Stimulated activated CD8-positive, alpha-beta memory T cell treated with anti-CD3 and anti-CD28 coated beads, Interleukin-12 subunit alpha, Interleukin-12 subunit beta, amount 100 ng/mL, for 4 hours (primary cell): ENCODE measurements at places on chromosomes 5 and 9.

DNA sequence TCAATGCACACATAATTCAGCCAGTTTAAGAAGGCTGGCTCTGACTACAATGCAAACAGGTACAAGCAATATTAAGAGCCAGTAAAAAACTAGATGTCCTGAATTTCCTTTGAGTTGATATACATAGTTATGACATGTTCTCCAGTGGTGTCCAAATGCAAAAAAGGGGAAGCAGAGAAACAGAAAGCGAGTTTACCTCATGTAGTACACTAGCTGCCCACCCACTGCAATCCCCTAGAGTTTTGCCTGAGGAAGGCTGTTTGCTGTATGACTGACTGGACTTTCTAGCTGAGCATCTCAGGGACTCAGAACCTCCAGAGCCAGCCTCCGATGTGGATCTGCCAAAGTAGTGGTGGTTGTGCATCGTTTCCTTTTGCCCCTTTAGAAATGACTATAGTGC is 44.8 kb upstream of the SLC1A3 start:
- no peak for DNase-seq

DNA sequence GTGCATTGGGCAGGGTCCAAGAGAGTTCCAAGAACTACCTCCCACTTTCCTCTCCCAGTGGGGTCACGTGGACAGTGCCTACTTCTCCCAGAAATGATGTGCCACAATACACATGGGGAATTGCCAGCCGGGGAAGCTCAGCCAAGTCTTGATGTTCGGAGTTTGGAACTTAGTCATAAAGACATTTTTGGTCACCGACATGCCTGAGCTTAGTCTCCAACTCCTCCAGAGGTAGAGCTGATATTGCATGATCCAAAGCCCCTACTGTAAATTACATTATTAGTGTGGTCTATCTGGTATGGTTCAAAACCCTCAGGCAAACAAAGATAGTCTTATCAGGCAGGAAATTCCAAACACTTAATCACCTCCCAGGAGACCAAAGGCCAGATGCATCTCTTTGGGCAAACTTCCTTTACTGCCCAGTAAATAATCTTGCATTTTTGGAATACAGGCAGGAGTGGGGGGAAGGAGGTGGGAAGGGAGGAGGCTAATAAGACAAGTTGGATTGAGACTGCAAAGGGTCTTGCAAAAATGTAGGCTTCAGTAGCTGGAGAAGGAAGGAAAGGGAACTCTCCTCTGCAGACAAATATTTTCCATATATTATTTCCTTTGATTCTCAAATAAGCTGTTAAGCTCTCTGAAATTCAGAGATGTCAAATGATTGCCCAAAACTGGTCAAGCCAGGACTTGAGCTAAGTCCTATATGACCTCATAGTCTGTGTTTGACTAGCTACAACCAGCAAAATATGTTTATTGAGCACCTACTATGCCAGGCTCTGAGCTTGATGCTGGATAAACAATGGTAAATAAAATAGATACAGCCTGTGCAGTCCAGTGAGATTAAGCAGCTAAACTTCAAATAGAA is 99.4 kb downstream of the DRD1 start:
- no peak for DNase-seq

DNA sequence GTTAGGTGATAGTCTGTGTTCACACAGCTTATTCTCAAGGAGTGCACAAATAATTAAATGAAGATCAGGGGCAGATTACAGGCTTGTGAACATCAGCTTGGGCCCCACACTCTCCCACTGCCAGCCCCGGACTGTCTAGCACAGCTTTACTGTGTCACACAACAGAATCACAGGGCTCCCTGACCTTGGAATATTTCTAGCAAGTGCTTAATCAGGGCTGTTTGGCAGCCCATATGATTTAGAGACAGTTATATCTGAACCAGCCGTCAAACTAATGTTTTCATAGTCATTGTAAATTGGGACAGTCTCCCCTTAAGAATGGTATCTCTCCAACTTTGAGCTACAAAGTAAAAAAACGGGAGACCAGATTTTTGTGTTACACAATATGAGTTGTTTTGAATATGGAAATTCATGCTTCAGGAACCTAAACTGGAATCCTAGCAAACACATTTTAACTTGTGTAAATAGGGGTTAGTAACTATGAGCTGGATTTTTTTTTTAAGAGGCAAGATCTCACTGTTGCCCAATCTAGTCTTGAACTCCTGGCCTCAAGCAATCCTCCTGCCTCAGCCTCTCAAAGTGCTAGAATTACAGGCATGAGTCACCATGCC is 517.6 kb downstream of the BNC2 start:
- DNase-seq = no peak

DNA sequence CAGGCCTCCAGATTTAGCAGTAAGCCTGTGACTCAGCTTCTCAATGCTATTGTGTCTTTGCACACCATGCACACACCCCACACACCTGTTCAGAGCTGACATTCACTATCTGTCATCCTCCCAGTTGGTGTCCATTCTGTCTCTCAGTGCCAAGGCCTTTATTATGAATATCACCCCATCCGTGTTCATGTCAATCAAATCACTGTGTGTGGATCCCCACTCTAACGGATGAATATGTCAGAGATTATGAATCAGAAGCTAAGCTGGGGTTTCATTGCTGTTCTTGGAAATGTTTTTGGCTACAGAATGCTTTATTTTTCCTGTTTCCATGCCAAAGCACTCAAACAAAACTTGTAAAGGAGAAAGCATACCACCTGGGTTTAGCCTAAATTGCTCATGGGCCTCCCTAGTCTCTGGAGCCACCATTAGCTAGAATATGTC is 9.4 kb upstream of the MAMDC2 start:
- DNase-seq = no peak

GRCh38 chr5:175464074-175464941 is 14.1 kb upstream of the SFXN1 start:
- DNase-seq = peak; percentile 25

DNA sequence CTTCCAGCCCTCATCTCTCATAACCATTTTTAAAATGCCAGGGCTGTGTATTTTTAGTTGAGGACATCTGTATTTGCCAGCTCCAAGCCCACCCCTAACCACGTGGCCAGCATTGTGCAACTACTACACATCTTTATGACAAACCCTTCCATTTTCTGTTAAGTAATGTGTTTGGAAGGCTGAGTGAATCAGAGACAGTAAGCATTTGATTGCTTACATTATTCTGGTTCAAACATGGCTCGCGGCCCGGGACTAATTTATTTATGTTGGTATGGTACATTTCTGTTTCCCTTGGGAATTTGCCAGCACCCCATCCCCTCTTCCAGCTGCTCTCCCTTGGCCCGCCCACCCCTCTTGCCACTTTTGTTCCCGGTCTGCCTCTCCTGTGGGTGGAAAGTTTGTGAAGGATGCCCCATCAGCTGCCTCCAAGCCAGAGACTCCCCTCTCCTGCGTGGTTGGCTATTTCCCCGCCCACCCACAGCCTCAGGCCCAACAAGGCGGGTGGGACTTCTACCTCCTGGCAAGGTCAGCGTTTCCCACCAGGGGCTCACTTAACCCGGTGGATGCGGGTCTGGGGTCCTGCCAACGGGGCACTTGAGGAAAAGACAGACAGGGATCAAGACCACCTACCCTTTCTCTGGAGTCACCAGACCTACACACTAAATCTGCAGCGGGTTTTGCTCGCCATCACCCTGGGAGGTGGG is 162.2 kb downstream of the HSD17B3 start:
- no peak for DNase-seq

GRCh38 chr5:55572020-55572419 is 37.3 kb upstream of the PLPP1 start:
- DNase-seq = no peak

- no peak for DNase-seq
Measured at GRCh38 chr9:125852386-125852785, 105.2 kb downstream of the PBX3 start.

GRCh38 chr5:172293054-172293744 is 9.6 kb upstream of the UBTD2 start:
- peak; percentile 17 for DNase-seq

- DNase-seq = no peak
Measured at GRCh38 chr5:112641515-112642110, 96.1 kb upstream of the APC start.

DNA sequence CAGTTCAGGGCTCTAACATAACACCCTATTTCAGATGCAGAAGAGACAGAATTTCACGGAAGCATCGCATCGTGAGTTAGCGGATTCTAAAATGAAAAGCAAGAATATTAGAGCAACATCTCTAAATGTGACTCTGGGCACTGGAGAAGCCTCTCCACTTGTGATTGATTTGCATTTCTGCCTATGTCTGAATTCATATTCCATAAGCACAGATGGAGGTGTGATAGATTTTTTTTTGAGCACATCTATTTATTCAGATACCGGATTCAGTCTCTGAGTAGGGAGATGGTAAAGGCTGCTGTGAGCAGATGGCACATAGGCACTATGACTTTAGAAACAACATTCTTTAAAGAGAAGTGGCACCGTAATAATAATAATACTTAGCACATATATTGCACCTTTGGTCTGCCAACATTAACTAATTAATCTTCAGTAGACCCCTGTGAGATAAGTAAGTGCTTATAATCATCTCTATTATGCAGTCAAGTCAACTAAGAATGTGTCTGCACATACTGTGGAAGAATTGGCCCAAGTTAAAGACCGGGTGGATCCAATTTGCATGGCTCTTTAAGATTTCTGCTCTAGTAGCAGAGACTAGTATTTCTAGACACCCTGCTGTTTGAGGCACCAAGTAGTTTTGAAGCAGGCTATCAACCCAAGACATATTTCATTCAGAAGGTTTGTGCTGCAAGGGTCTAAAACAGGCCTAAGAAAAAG is 685.0 kb downstream of the CETN3 start:
- no peak for DNase-seq

DNA sequence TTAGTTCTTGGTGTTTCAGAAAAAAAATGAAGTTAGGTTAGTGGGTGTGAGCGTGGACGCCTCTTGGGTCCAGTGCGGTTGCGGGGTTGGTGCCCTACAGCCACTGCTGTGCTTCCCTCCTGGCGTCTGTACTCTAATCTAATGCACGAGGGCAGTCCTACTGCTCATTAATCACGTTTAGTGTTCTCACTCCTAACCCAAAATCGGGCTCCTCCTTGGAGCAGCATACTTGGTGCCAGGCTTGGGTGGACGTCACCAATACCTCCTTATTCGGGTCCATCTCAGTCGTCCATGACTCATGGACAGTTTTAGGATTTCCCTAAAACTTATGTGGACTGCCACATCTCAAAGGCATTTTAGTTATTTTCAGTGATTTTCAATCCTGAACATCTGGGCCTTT is 41.6 kb downstream of the TRIO start:
- no peak for DNase-seq

DNA sequence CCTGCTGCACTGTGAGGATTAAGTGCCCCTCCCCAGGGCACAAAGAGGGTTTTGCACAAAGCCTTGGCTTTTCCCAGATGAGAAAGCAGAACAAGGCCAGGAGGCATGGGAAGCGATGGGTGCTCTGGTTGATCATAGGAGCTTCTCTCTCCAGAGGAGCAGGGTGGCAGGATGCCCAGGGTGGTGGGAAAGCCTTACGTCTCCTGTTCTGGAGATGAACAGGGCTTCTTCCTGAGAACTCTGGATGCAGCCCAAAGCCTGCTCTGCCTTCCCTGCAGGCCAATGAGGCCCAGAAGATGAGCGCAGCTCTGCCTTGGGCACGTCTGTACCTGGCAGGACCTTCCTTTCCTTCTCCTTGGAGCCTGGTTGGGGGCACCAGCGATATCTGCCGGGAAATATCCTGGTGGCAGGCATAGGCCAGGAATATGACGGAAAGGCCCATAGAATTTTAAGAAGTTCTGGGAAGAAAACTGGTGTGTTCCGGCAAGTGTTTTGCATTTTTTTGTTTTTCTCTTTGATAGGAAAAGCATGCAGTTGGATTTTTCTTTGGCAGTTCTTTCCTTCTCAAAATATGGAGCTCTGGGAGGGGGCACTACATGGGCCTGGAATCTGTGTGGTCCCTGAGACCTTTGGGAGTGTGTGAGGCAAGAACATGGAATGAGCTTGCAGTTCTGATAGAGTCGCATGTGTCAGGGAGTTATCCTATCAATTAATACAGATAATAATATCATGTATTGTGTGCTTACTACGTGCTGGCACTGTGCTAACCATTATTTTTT is 253.2 kb upstream of the KLF4 start:
- DNase-seq = no peak

GRCh38 chr9:75168270-75169178 is 80.2 kb downstream of the OSTF1 start:
- DNase-seq = no peak

DNA sequence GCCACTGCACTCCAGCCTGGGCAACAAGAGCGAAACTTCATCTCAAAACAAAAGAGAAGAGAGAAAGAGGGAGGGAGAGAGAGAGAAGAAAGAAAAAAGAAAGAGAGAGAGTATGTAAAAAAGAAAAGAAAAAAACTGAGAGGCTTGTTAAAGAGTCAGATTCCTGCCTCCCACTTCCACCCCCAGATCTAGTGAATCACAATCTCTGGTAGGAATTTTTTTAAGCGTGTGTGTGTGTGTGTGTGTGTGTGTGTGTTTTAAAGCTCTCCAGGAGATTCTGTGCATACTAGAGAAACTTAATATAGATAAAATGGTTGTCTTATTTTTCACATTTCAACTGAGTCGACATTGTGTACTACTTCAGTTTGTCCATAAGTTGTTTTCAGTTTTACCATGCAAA is 32.0 kb downstream of the SAR1B start:
- no peak for DNase-seq

DNA sequence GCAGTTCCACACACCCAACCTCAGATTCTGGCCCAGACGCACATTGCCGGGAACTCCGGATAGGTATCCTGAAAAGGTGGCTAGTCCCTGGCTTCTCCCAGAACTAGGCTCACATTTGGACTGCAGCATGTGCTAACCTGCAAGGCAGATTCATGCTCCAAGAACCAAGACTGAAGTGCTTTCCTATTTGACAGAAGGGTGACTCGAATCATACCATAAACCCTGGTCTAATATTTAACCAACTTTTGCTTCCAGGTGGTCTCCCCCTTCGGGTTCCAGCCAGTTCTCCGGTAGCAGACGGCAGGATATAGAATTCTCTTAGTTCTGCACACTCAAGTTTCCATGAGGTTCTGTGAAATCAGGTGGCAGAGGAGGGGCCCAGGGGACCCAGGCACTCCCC is 7.6 kb downstream of the PTGES start:
- DNase-seq = no peak

DNA sequence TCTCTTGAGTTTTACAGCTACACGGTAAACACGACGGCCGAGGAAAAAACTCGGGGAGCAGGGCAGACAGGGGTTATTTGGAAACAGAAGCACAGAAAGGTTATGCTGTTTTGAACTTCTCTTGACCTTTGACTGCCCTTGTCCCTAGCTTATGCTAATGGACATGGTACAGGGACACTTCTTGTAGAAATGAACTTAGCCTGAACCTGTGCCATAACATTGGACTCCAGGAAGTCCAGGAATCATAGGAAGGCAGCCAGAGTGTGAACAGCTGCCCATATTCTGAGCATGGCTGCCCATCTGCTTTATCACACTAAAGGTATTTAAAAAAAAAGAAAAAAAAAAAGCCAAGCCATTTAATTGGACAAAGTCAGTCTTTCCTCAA is 46.1 kb downstream of the NR6A1 start:
- no peak for DNase-seq

DNA sequence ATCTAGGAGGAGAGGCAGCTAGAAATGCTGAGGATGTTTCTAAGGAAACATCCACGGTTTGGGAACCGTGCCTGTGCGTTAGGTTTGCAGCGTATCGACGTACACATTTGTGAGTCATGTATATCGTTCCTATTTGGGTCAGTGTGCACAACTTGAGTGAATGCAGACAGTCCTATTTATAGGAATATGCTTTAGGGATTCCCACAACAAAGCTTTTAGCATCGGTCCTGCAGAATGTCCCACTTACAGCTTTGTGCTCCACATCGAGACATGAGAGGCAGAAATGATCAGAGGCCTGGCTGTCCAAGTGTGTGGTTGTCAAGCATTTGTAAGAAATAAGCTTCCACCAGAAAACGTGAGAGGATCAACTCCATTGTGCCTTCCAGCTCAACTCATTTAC is 1282.7 kb upstream of the WWC1 start:
- DNase-seq = no peak
